ENCODE measurements at places on chromosomes 1 and 21.

- no peak for DNase-seq
Measured at GRCh38 chr1:84353695-84354094, 44.6 kb upstream of the DNASE2B start.

DNA sequence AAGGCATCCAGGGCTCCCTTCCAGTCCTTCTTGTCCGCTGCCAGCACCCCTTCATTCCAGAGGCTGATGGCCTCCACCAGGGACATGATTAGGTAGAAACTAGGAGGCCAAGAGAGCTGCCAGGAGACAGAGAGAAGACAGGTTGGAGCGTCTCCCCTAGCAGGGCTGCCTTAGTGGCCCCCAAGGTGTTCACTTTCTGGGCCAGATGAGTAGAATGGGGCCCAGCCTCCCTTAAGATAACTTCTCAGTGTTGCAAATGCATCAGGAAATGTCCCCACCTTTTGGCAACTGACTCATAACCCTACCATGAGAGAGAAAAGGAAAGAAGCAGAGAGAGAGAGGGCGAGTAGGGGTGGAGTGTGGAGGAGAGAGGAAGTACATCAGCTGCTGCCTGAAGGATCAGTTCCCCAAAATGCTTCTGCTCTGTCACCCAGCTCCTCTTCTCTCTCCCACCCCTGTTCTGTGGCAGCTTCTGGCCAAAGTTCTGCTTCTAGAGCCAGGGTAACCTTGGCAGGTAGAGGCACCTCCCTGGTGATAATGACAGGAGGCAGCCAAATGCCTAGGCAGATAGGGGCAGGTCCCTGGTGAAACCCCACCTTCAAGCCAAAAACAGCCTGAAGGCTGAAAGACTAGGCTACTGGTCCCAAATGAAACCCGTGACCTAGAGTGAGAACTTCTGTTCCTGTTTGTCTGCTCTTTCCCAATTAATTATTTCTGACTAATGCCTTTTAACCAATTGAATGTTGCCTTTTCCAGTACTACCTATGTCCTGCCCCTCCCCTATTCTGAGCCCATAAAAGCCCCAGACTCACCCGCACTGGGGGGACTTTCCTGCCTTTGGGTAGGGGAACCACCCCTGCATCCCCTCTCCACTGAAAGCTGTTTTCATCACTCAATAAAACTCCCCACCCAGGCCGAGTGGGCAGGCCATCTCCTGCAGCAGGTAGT lies at the start of gene NCF2:
NCF2 (minus strand) TSS at position 216 of the 948 bp plus-strand sequence; CDS start at position 86, 130 bp downstream.
- DNase-seq: no peak

- DNase-seq: no peak
Measured at GRCh38 chr21:41615613-41616012, 107.7 kb upstream of the TMPRSS2 start.

GRCh38 chr1:228164561-228165371 lies 838 bp upstream of the IBA57 start:
- no peak for DNase-seq

DNA sequence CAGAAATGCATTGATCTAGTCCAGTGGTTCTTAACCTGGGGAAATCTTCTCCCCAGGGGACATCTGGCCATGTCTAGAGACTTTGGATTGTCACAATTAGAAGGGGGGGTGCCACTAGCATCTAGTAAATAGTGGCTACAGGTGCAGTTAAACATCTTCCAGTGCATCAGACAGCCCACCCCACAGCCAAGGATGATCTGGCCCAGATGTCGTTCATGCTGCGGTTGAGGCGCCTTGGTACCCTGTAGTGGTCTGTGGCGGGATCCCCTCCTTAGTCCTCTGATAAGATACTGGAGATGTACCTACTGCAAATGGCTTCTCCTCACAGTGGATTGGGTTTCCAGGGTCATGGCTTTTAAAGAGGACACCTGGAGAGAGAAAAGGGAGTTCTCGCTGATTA lies 69.8 kb downstream of the PRDM2 start:
- DNase-seq: no peak

GRCh38 chr1:15799928-15800835 lies 7.3 kb downstream of the UQCRHL start:
- DNase-seq: peak; percentile 44

- DNase-seq: no peak
Measured at GRCh38 chr1:198187973-198188588, 31.3 kb downstream of the NEK7 start.

DNA sequence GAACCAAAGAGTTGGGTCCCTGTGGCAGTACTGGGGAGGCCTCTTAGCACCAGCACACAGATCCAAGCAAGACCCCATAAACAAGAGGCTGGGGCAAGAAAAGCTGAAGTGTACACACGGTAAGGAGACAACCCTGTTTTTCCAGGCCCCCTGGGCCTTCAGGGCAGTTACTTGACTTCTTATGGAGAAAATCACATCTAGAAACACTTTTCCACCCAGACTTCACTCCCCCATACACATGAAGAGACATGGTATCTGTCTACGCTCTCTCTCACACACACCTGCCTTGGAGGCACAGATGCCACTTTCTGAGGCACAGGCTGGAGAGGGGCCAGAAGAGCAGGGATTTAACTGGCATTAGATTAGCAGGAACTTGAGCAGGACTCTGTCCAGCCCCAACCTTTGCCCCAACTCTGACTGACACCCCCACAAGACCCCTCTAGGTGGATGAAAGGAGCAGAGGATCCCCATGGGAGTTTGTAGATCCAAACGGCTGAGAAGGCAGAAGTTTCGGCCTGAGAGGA lies 2.2 kb downstream of the CERS2 start:
- DNase-seq: no peak

- DNase-seq: no peak
Measured at GRCh38 chr1:21337928-21338572, 47.8 kb upstream of the ECE1 start.

GRCh38 chr21:45128613-45129188 lies 54.3 kb downstream of the ADARB1 start:
- DNase-seq: peak; percentile 81

DNA sequence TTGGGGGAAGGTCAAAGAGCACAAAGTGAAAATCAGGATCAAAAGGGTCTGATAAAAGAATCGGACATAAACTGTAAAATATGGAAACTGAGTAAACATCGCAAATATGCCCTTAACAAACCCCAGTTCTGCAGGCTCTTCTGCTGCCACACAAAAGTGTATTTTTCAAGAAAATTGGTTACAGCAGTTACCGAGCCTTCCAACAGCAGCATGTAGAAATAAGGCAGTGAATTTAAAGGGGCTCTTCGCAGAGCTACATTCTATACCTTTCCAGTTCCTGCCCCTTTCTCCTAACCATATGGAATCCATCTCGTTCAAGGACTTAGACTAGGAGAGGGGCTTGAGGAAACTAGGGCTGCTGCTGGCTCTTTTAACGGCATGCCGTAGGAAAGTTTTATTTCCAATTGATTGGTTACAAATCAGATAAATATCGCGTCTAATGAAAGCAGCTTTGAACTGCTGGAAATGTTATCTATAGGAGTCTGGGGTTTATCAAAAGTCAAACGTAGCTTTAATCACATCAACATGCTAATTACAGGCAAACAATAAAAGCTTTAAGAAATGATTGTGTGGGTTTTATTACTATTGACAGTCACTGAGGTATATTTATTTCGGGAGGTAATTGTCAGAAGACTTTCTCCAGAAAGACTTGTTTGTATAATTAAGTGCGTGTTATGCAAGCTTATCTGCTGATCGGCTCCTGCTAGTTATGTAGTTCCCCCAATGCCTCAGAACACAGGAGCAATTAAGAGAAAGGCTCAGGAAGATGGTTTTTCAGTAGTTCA lies 59.1 kb downstream of the GORAB start:
- no peak for DNase-seq

- no peak for DNase-seq
Measured at GRCh38 chr1:193103759-193104501, 1.3 kb downstream of the GLRX2 start.

DNA sequence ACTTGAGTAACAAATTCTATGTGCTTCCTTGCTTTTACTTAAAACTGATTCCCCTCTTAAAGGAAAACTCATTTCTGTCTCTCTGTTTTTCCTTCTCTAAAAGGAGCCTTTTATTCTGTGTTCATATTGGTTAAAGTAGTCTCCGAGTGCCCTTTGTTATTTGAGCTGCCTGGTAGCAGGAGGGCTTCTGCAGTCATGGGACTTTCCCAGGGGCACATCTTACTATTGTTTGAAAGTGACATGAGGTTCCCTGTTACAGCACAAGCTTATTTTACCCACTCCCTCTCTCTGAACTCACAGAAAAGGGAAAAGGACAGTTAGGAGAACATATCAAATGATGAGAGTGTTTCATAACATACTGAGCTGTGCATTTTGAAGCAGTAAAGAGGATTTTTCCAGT lies 58.1 kb upstream of the ANGPTL1 start:
- peak; percentile 62 for DNase-seq

GRCh38 chr1:244192325-244192724 lies 141.2 kb downstream of the ZBTB18 start:
- no peak for DNase-seq

DNA sequence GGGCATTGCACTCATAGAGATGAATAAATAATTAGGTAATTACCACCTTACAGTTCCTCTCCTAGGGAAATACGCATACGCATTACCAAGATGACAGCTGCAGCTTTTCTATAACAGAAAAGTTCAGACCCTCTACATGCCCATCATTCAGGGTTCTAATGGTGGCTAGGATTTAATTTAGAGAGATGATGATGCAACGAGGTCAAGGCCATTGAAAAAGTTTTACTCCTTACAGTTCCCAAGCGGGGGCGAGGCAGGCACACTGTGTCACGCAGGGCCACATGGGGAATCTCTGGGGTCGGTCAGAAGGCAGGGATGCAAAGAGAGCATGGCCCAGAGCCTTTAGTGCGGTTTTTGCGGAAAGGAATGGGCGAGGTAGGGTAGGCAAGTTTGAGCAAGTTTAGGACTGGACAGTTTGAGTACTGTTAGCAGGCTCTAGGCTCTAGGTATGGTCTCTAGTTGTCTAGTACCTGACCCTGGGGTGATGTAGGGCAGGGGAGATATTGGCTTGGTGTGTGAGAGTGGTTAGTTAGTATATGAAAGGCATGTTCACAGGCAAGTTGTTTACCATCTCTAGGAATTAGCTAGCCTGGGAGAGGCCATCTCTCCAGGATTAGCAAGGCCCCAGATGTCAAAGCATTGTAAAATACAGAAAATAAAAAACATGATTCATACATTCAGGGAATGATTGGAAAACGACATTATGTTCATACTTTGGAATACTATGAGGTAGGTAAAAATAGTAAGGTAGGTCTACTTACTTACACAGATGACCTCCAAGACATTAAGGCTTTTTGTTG lies 29.6 kb upstream of the ID3 start:
- no peak for DNase-seq

GRCh38 chr1:28893403-28894102 lies 20.8 kb upstream of the EPB41 start:
- peak; percentile 61 for DNase-seq
